Breast epithelium (tissue), 4 donors: ENCODE measurements at places on chromosomes 7 and 10. TPM values are rescaled to one million over a fixed set of nuclear protein-coding genes. Genes with fewer than 3 reads are reported as not detected.

GRCh38 chr10:73771722-73772280 is 10.0 kb upstream of the CHCHD1 start:
- H3K4me1 ChIP-seq, result peaks cover 4% of the 10 kb centered on the region
- peak overlapping the region; percentile 96 for H3K4me3 ChIP-seq
- no peak for DNase-seq
- no peaks in the 10 kb centered on the region for H3K36me3 ChIP-seq
- H3K27me3 ChIP-seq, result no peaks in the 10 kb centered on the region

DNA sequence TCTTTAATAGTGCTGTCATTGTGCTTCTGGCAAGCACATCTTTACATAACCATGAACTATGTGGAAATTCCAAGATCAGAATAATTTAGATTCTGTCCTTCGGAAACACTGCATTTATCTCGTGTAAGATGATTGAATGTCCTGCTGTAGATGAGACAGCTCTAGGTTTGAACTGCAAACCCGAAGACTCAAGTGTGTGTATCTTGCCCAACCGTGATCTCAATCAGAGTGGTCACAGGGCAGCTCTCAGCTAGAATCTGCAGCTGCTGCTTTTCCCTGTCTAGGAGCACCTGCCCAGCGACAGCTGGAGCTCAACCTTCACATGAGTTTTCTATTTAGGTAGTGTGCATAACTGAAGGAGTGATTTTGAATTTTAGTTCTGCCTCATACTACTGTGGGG is 17.5 kb upstream of the KIF20B start:
- no peak overlapping the region for H3K4me3 ChIP-seq
- H3K27me3 ChIP-seq, result no peaks in the 10 kb centered on the region
- H3K27ac ChIP-seq, result no peak overlapping the region
- H3K36me3 ChIP-seq, result no peaks in the 10 kb centered on the region

GRCh38 chr7:73622909-73623797 is 1.2 kb downstream of the MLXIPL start:
- peak overlapping the region; percentile 51 for H3K4me3 ChIP-seq
- no peak for DNase-seq
- H3K36me3 ChIP-seq, result no peaks in the 10 kb centered on the region
- peaks cover 33% of the 10 kb centered on the region for H3K27me3 ChIP-seq
- peaks cover 4% of the 10 kb centered on the region for H3K4me1 ChIP-seq

Gene OIT3
- total RNA-seq, result not detected

Gene ENTPD7
- total RNA-seq, result 3.5 TPM

DNA sequence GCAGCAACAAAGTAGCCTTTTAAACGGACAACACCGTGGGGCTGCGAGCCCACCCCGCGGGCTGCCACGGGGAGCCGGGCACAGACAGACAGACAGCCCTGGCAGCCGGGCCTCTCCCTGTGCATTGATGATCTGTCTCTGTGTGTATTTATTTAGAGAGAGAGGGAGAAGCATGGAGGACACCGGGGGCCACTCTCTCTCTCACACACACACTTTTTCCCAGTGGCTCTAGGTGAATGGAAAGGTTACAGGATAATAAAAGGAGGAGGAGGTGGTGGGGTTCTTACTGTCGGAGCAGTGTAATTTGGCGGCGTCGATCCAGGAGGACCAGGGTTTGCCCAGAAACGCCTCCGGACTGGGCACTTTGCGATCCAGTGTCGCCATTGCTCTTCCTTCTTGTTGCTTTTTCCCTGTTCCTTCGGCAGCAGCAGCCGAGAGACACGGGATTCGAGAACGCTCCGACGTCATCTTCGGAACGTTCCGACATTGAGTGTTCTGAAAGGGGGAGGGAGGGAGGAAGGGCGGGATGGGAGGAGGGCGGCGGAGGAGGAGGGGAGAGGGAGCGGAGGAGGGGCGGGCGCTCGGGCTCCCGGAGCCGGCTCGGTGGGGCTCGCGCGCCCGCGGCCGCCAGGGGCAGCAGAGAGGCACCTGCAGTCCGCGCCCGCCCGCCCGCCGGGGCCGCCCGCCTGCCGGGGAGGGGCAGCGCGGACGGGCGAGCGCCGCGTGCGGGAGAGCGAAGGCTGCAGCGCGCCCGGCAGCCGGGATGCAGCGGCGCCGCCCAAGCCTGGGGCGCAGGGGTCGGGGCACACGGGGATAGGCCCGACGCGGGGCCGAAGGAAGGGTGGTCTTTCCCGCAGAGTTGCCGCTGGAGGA is at the start of gene ATXN7L1:
TSS of gene ATXN7L1 (minus strand) at position 509 of the 873 bp plus-strand sequence. CDS start at position 468, 41 bp downstream.
- peak within 1 kb of the TSS; percentile 78 for H3K4me3 ChIP-seq
- H3K27ac ChIP-seq, result peak within 1 kb of the TSS; percentile 83
- no peaks in the 10 kb centered on the region for H3K27me3 ChIP-seq
- H3K4me1 ChIP-seq, result peaks cover 6% of the 10 kb centered on the region
- DNase-seq, result peak; percentile 92
- H3K36me3 ChIP-seq, result no peaks in the 10 kb centered on the region

Gene TBX20
- total RNA-seq, result not detected

GRCh38 chr10:27792216-27792615 is 46.6 kb upstream of the MKX start:
- DNase-seq, result no peak
- H3K4me3 ChIP-seq, result no peak overlapping the region
- no peak overlapping the region for H3K27ac ChIP-seq
- H3K4me1 ChIP-seq, result no peaks in the 10 kb centered on the region

- no peaks in the 10 kb centered on the region for H3K36me3 ChIP-seq
- H3K4me1 ChIP-seq, result no peaks in the 10 kb centered on the region
- DNase-seq, result no peak
These were observed 154.4 kb upstream of the MKLN1 start for GRCh38 chr7:131173145-131173890.

DNA sequence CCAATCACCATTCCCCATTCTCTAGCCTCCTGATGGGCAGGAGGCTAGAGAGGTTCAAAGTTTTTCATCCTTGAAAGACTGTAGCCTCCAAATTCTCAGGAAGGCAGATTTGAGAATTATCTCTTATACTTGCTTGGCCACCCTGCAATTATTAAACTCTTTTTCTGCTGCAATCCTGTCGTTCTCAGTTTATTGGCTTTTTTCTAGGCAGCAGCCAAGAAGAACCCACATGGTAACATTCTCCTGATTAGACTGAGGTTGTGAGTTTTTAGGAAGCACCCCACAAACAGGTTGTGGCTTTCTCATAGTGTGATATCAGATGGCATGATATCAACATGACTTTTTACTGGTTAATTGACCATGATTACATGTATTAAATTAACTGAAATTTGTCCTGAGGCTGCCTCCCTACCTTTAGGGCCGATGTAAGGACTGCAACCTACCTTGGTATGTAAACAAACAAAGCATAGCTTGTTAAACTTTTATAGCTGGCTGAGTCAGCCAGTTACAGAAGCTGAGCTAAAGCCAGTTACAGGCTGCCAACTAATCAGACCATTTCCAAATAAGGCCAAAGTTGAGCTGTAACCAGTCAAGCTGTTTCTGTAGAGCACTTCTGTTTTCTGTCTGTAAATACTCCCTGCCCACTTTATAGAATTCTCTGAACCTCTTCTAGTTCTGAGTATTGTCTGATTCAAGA is 3.2 kb upstream of the ZNF248 start:
- no peak for DNase-seq
- H3K27ac ChIP-seq, result no peak overlapping the region
- H3K27me3 ChIP-seq, result no peaks in the 10 kb centered on the region
- no peaks in the 10 kb centered on the region for H3K36me3 ChIP-seq
- no peaks in the 10 kb centered on the region for H3K4me1 ChIP-seq

DNA sequence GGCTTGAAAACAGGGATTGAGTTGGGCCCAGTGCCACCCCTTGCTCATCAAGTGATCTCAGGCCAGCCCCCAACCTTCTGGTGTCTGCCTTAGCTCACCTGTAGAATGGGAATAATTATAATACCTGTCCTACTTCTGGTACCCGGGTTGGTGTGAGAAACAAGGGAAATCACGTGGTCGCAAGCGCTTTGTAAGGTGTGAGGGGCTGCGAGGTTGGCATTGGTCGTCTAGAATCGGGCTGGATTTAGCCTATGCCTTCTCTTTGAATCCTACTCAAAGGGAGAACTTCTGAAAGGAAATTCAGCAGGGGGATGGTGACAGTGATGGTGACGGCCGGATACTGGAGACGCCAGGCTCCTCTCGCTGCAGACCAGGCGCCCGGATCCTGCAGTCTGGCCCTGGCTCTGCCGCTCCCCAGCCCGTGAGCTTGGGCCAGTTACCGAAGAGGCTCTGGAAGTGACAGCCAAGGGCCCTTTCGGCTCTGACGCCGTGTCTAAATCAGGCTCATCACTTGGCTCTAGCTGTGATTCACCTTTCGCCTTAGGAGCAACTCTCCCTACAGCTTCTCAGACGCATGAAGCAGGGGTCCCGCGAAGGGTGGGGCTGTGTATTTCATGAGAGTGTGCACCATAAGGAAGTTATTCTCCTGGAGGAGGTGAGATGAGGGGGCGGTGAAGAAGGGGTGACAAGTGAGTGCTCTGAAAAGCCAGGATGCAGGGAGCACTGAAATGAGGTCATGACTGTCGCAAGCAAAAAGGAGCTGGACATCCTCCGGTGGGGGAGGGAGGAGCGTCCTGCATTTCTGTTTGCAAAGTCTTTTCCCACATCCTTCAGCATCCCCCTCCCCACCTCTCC is 4.0 kb upstream of the CREB5 start:
- no peaks in the 10 kb centered on the region for H3K27me3 ChIP-seq
- no peak for DNase-seq
- no peaks in the 10 kb centered on the region for H3K36me3 ChIP-seq
- no peaks in the 10 kb centered on the region for H3K4me1 ChIP-seq
- H3K4me3 ChIP-seq, result peak overlapping the region; percentile 81

Gene FAM25A
- not detected for total RNA-seq

GRCh38 chr10:111515264-111515663 is 438.4 kb downstream of the ADRA2A start:
- H3K36me3 ChIP-seq, result no peaks in the 10 kb centered on the region
- no peaks in the 10 kb centered on the region for H3K4me1 ChIP-seq
- H3K4me3 ChIP-seq, result no peak overlapping the region
- H3K27me3 ChIP-seq, result no peaks in the 10 kb centered on the region

- H3K4me3 ChIP-seq, result no peak overlapping the region
- H3K27ac ChIP-seq, result no peak overlapping the region
- H3K36me3 ChIP-seq, result no peaks in the 10 kb centered on the region
- DNase-seq, result no peak
These were observed 107.6 kb downstream of the NEURL1 start for GRCh38 chr10:103600956-103601569.
